ENCODE measurements at places on chromosomes 16 and 17. TPM values are rescaled to one million over a fixed set of nuclear protein-coding genes. Genes with fewer than 3 reads are reported as not detected.

DNA sequence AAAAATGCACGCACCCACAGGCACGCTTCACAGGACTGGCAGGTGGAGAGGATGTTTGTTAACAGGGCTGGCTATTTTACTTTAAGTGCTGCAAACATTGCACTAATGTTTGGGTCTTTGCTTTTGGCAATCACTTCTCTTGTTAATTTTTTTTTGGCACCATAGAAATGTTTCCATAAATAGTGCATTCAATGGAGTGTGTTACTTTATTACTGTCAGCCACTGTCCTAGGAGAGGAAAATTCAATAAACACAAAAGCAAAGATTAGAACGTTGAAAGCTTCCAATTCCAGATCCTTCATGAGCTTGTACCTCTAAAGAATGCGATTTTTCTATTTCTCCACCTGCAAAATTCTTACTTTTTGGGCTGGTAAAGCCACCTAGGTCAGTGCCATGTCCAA lies 743.5 kb downstream of the WWOX start:
- no peak for DNase-seq

DNA sequence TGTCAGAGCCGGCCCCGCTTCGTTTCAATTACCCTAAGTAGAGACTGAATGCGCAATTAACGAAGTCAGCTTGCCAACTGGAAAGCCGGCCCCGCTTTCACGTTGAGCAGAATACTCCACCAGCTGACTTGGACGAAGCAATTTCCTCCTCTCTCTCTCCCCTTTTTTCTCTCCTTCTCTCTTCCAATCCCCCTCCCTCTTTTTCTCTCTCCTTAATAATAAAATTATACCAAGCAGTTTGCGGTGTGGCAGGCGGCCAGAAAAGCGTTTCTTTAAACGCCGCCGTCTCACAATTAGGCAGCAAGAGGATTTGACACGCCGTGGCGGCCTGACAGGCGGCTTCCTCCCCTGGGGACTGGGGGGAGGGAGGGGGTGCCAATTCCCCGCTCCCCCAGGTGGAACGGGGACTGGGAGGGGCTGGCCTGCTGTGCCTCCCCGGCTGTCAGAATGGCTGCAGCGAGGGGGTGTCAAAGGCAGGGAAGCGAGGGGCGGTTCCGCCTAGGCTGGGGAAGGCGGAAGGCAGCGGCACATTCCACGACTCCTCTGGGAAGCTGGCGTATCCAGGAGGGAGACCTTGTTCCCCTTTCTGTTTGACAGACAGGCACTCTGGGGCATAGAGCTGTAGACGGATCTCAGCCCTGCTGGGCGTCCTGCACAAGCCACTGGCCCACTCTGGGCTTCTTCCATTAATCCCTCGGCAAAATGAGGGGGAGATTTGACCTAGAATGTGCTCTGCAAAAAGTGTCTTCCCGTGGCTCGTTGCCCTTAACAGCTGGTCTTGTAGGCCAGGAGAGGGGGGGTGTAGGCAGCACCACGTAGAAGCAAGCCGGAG lies 52.7 kb downstream of the SREBF1 start:
- DNase-seq: no peak

DNA sequence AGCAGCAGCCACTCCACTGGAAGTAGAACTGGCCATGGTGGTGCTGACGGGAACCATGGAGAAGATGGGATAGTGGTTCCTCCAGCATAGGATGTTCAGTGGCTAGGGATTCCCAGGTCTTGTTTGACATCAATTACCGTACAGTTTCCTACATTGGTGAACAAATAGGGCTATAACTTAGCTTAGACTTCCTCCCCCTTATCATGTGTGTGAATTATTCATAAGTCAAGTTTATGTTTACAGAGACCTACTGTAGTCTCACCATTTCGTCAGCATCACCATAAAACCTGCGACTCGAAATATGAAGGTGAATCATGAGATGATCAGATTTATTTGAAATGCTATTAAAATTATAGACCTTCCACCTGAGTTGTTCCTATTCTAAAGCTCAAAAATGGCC lies 1.2 kb downstream of the KRTAP2-3 start:
- no peak for DNase-seq

GRCh38 chr16:57301126-57301817 lies 16.8 kb upstream of the PLLP start:
- DNase-seq: no peak

DNA sequence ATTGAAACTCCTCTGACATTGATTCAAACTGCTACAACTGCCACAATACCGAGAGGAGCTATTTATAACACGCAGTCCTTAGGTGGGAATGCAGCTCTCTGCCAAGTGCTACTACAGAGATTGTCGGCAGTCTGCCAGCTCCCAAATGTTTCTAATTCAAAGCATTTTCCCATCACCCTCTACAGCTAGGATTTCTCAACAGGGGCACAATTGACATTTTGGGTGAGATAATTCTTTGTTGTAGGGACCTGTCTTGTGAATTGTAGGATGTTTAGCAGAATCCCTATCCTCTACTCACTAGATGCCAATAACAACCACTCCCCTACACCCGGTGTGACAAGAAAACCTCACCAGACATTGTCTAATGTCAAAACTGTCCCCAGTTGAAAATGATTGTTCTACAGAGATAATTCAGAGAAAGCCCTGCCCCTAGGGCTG lies 7.8 kb upstream of the N4BP1 start:
- DNase-seq: no peak

GRCh38 chr17:49341356-49341755 lies 20.7 kb downstream of the ZNF652 start:
- no peak for DNase-seq

SLC12A3 gene
- not detected for total RNA-seq

HAS3 gene
- total RNA-seq: 25.8 TPM

BCO1 gene
- not detected for total RNA-seq

Data from vagina (tissue), 2 donors.